ENCODE measurements at places on chromosomes 6 and 20. TPM values are rescaled to one million over a fixed set of nuclear protein-coding genes. Genes with fewer than 3 reads are reported as not detected.

OPRL1 gene
- 1.3 TPM for polyA plus RNA-seq

SLC17A4 gene
- not detected for polyA plus RNA-seq

SLC24A3 gene
- polyA plus RNA-seq = not detected

CTCFL gene
- not detected for polyA plus RNA-seq

TPMT gene
- 9.5 TPM for polyA plus RNA-seq

MLN gene
- not detected for polyA plus RNA-seq

HDGFL1 gene
- not detected for polyA plus RNA-seq

HTR1E gene
- polyA plus RNA-seq = not detected

PANK2 gene
- 46.9 TPM for polyA plus RNA-seq

OPRM1 gene
- not detected for polyA plus RNA-seq

BHLHE23 gene
- not detected for polyA plus RNA-seq

MTCH1 gene
- polyA plus RNA-seq = 85.7 TPM
